Stimulated activated CD4-positive, alpha-beta T cell treated with anti-CD3 and anti-CD28 coated beads, Interleukin-1b, Interleukin-23, amount 100 ng/mL, for 1 hour (primary cell): ENCODE measurements at places on chromosomes 13 and 19.

DNA sequence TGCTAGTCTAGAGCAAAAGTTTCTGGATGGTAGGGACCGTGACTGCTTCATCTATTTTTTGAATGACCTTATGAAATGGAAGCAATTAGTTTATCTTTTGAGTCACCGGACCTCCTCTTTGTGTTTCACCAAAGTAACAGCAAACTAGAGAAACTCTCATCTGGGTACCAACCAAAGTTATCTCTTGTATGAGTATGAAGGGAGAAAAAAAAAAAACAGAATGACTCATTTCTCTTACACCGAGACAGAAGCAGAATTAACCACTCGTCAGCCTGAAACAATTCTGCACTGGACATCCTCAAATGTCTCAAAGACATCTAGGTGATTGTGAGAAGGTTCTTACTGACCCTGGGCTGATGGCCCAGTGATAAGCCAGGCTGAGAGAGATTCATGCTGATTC is 18.3 kb downstream of the ZNF100 start:
- no peak for DNase-seq

DNA sequence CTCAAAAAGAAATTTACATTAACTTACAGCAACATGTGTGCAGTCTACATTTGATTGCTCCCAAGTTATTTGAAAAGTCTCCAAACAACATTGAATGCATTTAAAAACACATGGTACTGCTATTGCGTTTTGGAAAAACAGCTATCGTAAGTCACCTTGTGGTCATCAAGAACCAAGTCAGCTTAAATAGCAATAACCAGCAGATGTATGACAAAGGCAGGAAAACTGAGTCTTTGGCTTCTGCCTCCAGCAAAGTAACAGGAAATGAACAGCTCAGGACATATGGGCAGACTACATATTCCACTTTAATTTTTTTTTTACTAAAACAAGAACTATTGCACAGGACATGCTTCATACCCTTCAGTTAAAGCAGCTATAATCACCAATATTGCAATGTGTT is 580.6 kb upstream of the SPRY2 start:
- no peak for DNase-seq

GRCh38 chr13:51829568-51829899 is 15.4 kb downstream of the TMEM272 start:
- no peak for DNase-seq

GRCh38 chr13:98225036-98225940 is 48.2 kb upstream of the RNF113B start:
- no peak for DNase-seq

GRCh38 chr13:66723576-66723975 is 506.6 kb downstream of the PCDH9 start:
- no peak for DNase-seq

DNA sequence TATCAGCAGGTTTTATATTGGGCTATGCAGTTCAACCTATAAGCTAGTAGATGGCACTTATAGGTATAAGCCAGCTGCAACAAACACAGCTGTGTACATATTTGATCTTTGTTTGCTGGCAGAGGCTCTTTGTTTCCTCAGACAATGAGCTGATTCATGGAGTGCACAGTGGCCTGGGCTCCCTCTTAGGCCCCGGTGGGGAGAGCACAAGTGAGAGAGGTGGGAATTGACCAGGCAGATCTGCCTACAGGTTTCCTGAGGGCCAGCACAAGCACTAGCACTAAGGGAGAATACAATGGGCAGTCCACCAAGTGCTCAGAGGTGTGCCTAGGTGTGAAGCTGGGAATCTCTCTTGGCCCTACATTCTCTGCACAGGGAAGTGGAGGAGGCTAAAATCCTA is 1390.7 kb downstream of the SLITRK5 start:
- DNase-seq = no peak

GRCh38 chr13:45219938-45220375 is 19.1 kb upstream of the KCTD4 start:
- no peak for DNase-seq

DNA sequence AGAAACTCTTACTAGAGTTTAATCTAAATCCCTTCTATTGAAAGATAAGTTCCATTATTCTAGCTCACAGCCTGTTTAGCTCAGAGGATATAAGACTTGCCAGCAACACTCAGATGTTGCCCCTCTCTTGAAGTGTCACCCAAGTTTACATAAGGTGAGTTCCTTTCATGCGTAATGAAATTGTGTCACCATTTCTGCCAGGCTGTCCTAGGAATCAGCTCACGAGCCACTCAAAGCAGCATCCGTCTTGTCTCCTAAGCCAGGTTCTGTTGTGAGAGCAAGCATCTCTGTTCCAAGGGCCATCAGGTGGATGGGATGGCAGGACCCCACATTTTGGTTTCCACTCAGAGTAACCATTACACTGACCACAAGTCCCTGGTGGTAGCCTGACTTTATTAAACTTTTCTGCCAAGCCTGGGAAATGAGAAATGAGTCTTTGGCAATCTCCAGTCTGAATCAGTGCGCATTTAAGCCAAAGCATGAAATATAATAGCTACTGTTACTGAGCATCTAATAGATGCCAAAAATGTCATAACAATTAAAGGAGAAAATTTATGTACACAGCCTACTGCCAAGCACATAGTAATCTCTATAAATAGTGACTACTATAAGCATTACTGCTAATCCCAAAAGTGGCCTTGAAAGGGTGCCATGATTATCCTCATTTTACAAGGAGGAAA is 179.6 kb upstream of the MIR17HG start:
- DNase-seq = no peak

GRCh38 chr13:22757530-22758120 is 423.2 kb upstream of the SGCG start:
- DNase-seq = no peak

DNA sequence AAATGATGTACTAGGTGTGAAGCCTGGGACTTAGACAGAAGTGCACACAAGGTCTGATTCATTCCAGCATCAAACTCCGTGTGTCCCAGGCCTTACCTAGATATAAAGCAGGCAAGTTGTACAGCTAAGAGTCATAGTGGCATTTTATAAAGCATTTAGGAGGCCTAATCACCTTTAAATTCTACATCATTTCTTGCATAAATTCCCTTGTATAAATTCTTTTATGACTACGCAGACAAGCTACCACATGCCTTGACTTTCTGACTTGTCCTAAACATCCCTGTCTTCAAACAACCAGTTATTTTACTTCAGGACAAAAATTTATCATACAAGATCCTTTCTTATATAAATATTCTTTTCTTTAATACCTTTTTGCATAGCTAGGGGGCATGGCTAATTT is 22.5 kb downstream of the TMEM255B start:
- no peak for DNase-seq

- DNase-seq = no peak
Measured at GRCh38 chr13:38871275-38871674, 119.4 kb downstream of the STOML3 start.

DNA sequence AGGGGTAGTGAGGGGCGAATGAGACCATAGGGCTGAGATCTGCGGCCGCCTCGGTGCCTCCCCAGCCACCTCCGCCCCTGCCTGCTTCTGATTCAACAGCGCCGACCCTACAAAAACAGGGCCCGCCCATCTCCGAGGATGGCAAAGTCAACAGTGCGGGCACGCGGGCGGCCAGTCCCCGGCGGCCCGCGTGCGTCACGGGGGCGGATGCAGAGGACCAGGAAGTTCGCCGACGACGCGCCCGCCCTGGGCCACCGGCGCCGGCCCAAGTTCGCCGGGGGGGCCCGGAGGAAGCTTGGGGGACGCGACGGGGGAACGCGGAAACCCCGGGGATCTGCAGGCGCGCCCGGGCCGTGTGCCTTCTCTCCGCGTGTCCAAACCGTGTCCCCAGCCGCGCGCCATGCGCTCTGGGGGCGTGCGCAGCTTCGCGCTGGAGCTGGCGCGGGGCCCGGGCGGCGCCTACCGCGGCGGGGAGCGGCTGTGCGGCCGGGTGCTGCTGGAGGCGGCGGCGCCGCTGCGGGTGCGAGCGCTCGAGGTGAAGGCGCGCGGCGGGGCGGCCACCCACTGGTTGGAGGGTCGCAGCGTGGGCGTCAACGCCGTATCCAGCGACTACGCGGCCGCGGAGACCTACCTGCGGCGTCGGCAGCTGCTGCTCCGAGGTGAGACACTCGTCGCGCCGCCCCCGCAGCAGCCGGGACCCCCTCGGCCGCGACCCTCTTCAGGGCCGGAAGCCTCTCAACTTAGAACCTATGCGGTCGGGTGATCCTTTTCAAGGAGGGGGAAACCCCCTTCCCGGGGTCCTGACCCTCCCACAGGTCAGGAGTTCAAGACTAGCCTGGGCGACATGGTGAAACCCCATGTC is 6.8 kb upstream of the ARRDC2 start:
- peak; percentile 73 for DNase-seq

- DNase-seq = peak; percentile 27
Measured at GRCh38 chr19:8515317-8515716, 1.4 kb upstream of the ZNF414 start.

- no peak for DNase-seq
Measured at GRCh38 chr19:10497371-10497770, 5.8 kb downstream of the KEAP1 start.

DNA sequence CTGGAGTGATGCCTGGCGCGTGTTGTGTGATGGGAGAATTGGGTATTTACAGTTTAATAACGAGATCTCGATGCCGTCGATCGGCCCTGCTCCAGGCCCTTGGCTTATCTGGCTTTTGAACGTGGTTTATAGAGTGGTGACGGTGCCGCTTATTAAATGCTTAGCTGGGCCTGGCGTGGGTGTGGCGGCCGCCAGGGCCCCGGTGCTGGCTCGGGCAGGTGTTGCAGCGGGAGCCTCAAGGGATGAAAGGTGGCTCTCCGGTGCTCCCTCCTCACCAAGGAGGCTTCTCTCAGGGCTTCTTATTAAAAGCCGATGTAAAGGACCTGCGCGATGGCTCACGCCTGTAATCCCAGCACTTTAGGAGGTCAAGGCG is 173.8 kb downstream of the KDM4B start:
- DNase-seq = no peak

DNA sequence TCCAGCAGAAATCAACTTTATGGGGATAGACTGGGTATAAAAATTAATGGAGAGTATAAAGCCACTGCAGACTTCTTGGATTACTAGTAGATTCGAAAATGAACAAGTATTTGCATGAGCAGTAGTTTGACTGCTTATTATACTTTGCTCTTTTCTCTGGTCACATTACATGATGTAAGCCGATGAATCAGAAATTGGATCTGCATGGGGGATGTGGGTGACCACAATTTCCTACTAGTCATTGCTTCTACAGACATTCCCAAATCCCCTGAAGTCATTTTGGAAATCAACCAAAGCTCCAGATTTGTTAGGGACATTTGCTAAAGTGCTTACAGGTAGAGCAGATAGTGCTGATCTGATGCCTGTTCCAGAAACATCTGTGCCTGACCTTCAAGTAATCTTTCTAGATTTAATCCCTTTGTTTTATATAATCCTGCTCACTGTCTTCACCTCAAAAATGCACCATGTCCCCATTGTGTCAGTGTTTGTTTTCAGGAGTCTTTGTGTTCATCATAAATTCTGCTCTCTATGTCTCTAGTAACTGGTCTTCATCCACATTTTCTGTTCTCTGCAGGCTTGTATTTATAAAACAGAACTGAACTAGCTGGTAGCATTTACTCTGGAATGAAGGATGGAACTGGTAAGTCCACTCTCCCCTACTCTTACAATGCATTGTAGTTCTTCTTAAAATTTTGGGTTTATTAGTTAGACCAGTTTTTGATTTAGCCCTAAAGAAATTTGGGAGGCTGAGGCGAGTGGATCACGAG is 201.5 kb upstream of the CSNK1A1L start:
- DNase-seq = no peak

GRCh38 chr19:17214508-17215126 is 540 bp upstream of the USE1 start:
- no peak for DNase-seq

DNA sequence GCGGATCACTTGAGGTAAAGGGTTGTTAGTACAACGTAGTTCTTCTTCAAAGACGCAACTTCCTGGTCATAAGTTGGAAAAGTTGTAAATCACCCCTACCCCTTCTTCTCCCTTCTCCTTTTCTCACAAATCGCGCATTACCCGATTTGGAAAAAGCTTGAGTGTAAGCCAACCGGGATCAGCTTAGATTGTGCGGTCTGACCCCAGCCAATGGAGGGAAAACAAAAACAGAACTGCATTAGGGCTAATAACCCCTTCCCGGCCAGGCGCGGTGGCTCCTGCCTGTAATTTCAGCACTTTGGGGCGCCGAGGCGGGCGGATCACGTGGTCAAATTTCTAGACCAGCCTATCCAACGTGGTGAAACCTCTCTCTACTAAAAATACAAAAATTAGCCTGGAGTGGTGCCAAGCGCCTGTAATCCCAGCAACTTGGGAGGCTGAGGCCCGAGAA is 806 bp downstream of the ZNF90 start:
- no peak for DNase-seq

DNA sequence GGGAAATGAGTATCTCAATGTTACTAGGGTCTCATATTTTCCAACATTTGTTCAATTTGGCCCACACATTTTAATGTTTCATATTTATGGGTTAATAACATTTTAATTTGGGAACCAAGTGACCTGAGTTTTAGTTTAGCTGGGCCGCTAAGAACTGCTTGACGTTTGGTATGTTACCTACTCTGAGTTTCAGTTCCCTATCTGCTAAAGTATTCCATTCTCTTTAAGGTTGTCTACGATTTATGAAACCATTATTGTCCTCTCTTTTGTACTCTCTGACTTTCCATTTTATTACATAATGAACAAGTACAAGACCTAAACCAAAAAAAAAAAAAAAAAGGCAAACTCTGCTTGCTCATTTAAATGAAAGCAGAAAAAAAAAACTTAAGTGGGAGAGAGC is 89.9 kb downstream of the FGF14 start:
- DNase-seq = no peak

DNA sequence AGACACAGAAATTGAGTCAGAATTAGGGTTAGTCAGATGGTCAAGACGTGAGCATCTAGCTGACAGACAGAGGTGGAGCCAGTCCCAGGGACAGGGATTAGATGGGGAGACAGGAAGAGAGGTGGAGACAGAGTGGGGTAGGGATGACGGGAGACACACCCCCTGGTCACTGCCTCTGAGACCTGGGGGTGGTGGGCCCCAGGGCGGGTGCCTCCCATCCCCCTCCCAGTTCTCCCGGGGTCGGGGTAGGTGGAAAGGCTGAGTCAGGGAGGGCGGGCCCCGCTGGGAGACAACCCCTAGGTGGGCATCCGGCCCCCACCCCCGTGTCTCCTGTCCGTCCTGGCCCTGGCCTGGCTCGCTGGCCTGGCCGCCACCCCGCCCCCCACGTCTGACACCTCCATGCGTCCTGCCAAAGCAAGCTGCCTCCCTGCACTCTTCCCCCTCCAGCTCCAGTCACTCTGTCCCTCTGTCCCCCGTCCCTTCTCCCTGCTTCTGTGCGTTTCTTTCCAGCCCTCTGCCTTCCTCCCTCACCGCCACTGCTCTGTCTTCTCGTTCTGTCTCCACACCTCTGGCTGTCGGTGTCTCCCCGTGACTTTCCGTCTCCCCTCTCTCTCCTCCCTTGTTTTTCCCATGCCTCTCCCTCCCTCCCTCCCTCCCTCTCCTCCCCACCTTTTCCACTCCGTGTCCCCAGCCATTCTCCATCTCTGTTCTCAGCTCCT is 15.1 kb downstream of the CCDC97 start:
- no peak for DNase-seq

GRCh38 chr13:47898080-47898479 is 103.0 kb downstream of the SUCLA2 start:
- no peak for DNase-seq
